ENCODE measurements at places on chromosomes 1 and 21. TPM values are rescaled to one million over a fixed set of nuclear protein-coding genes. Genes with fewer than 3 reads are reported as not detected.

DNA sequence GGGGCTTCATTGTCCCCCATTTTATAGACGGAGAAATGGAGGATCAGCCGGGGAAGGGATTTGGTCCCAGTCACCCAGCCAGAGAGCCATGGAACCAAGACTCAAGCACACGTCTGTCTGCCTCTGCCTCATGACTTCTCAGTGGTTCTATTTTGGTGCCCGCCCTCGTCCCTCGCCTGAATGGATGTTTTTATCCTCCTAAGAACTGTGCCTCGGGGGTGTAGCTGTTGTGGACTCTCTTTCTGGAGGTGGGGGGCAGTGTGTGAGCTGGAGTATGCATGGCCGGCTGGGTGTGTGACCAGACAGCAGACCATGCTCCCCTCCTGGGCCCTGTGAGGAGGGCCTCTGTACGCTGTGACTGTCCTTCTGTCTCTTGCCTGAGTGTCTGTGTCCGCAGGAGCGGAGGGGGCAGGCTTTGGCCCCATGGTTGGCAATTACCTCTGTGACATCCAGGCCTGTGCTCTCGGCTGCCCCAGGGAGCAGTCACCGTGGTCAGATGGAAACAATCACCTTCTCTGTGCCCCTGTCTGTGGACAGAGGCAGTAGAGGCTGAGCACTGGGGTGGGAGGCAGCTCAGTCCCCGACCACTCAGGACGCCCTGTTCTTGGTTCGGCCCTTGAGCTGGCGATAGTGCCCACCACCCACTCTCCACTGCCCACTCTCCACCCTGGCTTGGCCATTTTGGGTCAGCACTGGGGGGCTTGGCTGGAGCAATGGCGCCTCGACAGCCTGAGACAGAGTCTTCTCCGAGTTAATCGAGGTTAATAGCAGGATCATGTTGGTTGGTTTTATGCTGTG, 20.4 kb downstream of the WNT4 start:
- DNase-seq = no peak

GRCh38 chr1:19140465-19140864, 69.6 kb downstream of the UBR4 start:
- DNase-seq = no peak

DNA sequence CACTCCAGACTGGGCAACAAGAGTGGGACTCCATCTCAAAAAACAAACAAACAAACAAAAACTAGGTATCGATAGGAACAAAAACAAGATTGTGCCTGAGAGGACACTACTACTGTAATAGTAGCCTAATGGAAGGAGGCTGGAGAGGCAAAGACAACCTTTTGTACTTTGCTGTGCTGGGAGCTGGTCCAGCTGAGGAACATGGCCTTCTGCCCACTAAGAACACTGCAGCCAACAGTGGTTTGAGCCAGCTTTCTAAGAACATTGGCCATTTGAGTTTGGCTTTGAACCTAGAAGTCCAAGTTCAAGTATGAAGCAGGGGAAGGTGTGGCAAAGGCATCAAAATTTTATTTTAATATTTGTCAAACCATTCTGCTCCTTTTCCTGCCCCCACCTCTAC, 22.7 kb upstream of the RGS8 start:
- no peak for DNase-seq

- DNase-seq = no peak
These were observed 389 bp downstream of the SEMA6C start for GRCh38 chr1:151146072-151146411.

- DNase-seq = no peak
These were observed 4.7 kb downstream of the SLC1A7 start for GRCh38 chr1:53137729-53138128.

DNA sequence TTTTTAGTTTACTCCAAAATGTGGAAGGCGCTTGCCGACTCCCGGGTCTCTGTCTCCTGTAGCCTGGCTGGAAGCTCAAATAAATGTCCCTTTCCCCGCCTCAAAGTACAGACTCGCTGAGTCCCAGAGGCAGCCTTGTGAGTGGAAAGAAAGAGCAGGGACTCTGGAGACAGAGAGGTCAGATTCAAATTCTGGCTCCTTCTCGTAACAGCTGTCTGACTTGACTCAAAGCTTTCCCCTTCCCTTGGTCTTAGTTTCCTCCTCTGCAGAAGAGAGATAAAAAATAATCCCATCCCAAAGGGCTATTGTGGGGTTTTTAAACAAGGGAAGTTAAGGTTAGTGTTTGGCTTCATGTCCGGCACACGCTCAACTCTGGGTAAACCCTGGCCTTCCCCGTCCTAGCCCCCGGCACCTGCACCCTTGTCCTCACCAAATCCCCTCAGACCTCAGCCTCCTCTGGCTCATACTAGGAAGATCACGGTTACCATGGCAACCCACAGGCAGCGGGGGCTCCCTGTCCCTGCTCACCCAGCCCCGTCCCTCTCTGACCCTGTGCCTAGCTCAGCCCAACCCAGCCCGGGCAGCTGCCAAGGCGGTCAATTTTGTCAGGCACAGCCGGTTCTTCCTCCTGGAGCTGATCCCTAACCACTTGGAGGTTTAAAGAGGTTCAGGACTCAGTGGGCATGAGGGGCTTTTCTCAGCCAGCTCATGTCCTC, 49.2 kb upstream of the IGSF21 start:
- no peak for DNase-seq

CD164L2 gene
- not detected for total RNA-seq
